ENCODE measurements at places on chromosomes 1 and 21. TPM values are rescaled to one million over a fixed set of nuclear protein-coding genes. Genes with fewer than 3 reads are reported as not detected.

GRCh38 chr21:37117204-37117603 lies 44.1 kb downstream of the TTC3 start:
- no peak for DNase-seq

DNA sequence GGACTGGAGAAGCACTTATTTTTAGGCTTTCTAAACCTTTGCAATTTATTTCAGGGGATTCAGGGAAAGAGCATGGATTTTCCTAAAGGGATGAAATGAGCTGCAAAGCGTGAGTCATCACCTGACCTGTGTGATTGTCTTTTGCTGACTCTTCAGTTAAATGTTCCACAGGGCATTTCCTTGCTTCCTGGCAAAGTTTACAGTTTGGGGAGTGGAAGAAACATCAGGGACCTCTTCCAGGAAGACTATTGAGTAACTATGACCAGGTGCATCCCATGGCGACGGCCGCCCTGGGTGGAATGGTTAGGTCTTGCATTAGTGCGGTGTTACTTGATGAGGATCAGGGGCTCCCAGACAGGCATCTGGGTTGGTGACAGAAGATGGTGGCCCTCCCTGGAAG lies 79.5 kb upstream of the SIPA1L2 start:
- DNase-seq: no peak

GRCh38 chr21:45488931-45489721 lies 53.1 kb downstream of the SLC19A1 start:
- no peak for DNase-seq

GRCh38 chr1:105838071-105838470 lies 1218.4 kb upstream of the PRMT6 start:
- no peak for DNase-seq

- DNase-seq: no peak
These were observed 62.1 kb downstream of the MEF2D start for GRCh38 chr1:156438278-156438987.

GRCh38 chr1:244968881-244969280 lies 104.5 kb upstream of the HNRNPU start:
- no peak for DNase-seq

GRCh38 chr1:65681096-65681495 lies 111.6 kb upstream of the PDE4B start:
- DNase-seq: no peak

- peak; percentile 87 for DNase-seq
These were observed 119.1 kb downstream of the ACTL8 start for GRCh38 chr1:17874231-17874630.

GRCh38 chr1:47931395-47931794 lies 65.8 kb downstream of the TRABD2B start:
- DNase-seq: no peak

The TLR5 gene
- 1.2 TPM for total RNA-seq

The SELE gene
- total RNA-seq: not detected

The KLF17 gene
- not detected for total RNA-seq

The PLEKHN1 gene
- total RNA-seq: 5.5 TPM

The DENND2C gene
- 0.49 TPM for total RNA-seq

The EEIG2 gene
- 14.7 TPM for total RNA-seq

The DCDC2B gene
- not detected for total RNA-seq
